Activated CD4-positive, alpha-beta T cell treated with anti-CD3 and anti-CD28 coated beads for 36 hours (primary cell): ENCODE measurements at places on chromosomes 5 and 9. TPM values are rescaled to one million over a fixed set of nuclear protein-coding genes. Genes with fewer than 3 reads are reported as not detected.

GRCh38 chr5:40904994-40905306 is 4.3 kb upstream of the C7 start:
- DNase-seq = no peak

FCN2 gene
- not detected for total RNA-seq

ACSL6 gene
- 3.1 TPM for total RNA-seq

- no peak for DNase-seq
Observed at GRCh38 chr5:31415009-31415923, 116.6 kb downstream of the DROSHA start.

DNA sequence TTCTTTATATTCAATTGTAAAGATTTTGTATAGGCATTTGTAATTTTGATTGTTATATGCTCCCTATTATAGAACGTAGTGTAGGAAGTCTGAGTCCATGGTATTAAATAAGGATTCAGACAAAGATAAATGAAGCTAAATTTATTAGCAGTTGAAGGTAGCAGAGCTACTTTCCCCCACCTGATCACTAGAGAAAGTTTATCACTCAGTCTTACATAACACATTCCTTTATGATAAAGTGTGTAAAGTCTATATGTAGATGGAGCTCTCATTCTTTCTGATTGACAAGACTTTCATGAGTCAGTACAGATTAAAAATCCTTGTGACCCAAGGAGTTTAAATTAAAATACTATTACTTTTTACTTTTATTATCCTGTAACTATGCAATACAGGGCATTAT is 2.3 kb upstream of the MIER3 start:
- no peak for DNase-seq
